Testis (tissue), 5 donors: ENCODE measurements at places on chromosomes 13 and 19. TPM values are rescaled to one million over a fixed set of nuclear protein-coding genes. Genes with fewer than 3 reads are reported as not detected.

DNA sequence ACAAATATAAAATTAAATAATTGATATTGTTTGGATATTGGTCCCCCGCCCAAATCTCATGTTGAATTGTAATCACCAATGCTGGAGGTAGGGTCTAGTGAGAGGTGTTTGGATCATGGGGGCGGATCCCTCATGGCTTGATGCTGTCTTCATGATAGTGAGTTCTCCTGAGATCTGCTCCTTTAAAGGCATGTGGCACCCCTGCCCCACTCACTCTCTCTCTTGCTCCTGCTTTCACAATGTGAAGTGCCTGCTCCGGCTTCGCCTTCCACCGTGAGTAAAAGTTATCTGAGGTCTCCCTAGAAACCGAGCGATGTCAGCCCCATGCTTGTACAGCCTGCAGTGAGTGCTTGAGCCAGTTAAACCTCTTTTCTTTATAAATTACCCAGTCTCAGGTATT lies 248.2 kb downstream of the PCDH9 start:
- H3K4me3 ChIP-seq = no peak overlapping the region
- no peaks in the 10 kb centered on the region for H3K36me3 ChIP-seq
- no peaks in the 10 kb centered on the region for H3K27me3 ChIP-seq
- H3K27ac ChIP-seq = no peak overlapping the region

DNA sequence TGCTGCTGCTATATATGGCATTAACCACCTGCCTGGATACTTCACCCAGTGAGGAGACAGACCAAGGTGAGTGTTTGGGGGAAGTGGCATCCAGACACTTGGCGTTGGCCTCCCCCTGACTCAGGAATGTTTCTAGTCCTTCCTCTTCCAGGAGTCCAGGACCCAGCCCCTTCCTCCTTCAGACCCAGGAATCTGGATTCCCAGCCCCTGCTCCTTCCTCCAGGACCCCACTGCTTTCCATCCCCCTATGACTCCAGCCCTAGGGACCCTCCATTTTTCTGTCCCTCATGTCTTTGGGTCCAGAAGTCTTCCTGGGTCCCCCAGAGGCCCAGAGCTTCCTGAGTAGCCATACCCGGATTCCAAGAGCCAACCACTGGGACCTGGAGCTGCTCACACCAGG lies 2.1 kb downstream of the PRRG2 start:
- H3K27ac ChIP-seq = no peak overlapping the region
- H3K27me3 ChIP-seq = no peaks in the 10 kb centered on the region
- no peak for DNase-seq
- no peaks in the 10 kb centered on the region for H3K36me3 ChIP-seq
- H3K4me1 ChIP-seq = peaks cover 8% of the 10 kb centered on the region

GRCh38 chr13:96229356-96229755 lies 139.4 kb downstream of the HS6ST3 start:
- H3K27me3 ChIP-seq = no peaks in the 10 kb centered on the region
- no peak overlapping the region for H3K27ac ChIP-seq
- H3K36me3 ChIP-seq = no peaks in the 10 kb centered on the region
- H3K4me3 ChIP-seq = no peak overlapping the region

DNA sequence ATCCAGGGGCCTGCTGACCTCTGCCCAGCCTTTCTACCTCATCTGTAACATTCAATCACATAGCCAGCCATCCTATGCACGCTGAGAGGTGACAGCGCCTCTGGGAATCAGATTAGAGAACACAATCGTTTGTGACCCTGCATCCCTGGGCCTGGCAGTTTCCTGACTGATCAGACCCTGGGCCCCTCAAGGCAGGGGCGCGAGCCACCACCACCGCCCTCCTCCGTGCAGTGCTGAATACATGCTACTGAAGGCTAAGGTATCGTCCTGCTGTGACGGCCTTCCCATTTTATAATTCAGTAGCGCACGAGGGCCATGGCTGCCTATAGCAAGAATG lies 1.3 kb downstream of the TMTC4 start:
- peak; percentile 29 for DNase-seq
- H3K4me3 ChIP-seq = no peak overlapping the region
- peaks cover 6% of the 10 kb centered on the region for H3K4me1 ChIP-seq
- H3K36me3 ChIP-seq = no peaks in the 10 kb centered on the region
- no peaks in the 10 kb centered on the region for H3K27me3 ChIP-seq

DNA sequence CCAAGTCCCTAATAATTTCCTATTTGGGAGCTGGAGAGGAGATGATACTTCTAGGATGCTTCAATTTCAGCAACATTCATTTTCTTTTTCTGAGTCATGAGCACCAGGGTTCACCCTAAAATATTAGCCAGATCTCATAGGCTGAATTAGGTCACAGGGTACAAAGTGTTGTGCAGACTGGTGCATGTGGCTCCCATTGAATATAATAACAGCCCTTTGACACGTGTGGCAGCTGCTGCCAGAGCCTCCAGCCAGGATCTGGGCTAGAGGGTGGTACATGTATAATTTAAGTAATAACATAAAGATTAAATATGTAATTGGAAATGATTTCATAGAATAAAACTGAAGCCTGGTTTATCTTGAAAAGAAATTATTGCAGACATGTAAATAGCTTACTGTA lies 244.9 kb downstream of the ATP8A2 start:
- H3K36me3 ChIP-seq = no peaks in the 10 kb centered on the region
- no peaks in the 10 kb centered on the region for H3K4me1 ChIP-seq
- no peak overlapping the region for H3K27ac ChIP-seq

DNA sequence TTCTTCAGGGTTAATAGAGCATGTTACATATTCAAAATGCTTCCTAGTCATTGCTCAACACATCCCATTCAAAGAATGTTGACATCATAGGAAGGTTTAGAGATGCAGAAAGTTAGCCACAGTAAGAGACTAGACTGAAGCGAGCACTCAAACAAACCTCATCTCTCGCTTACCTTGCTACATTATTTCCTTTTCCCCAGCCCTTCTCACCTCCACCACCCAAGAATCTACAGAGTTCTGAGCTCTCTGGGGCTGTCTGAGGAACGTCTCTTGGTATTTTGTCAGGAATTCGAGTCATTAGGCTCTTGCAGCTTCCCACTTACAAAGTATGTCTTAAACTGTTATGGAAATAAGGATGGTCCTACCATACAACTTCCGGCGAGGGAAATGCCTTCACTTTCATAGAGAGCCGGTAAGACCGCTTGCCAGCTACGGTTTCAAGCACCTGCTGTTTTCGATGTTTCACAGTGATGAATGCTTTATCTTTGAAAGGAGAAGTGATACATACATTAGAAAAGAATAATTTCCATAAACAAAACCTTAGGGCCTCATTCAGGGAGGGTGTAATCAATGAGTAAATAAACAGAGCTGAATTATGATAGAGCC lies 65.1 kb downstream of the FLT1 start:
- H3K36me3 ChIP-seq = no peaks in the 10 kb centered on the region
- H3K4me1 ChIP-seq = no peaks in the 10 kb centered on the region
- no peak for DNase-seq
- H3K27me3 ChIP-seq = no peaks in the 10 kb centered on the region
- no peak overlapping the region for H3K4me3 ChIP-seq
- no peak overlapping the region for H3K27ac ChIP-seq

DNA sequence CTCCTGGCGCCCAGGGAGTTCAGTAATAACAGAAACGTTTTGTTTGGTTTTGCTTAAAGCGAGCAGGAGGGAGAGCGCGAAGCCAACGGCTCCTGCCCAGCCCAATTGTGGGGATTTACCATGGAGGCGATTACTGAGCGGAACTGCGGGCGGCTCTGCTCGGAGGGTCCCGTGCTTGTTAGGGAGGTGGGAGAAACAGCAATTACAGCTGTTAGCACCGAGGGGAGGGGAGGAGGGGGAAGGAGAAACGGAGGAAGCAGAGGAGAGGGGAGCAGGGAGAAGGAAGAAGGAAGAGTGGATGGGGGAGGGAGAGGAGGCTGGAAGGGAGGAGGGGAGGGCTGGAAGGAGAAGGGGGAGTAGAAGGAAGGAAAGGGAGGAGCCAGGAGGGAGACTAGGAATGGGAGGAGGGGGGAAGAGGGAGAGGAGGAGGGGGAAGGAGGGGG lies 7.7 kb upstream of the ONECUT3 start:
- no peaks in the 10 kb centered on the region for H3K36me3 ChIP-seq
- H3K4me3 ChIP-seq = no peak overlapping the region
- no peaks in the 10 kb centered on the region for H3K27me3 ChIP-seq
- no peak for DNase-seq

ZNF626 gene
- total RNA-seq = 18.6 TPM

- H3K4me3 ChIP-seq = no peak overlapping the region
- no peaks in the 10 kb centered on the region for H3K4me1 ChIP-seq
- H3K27ac ChIP-seq = no peak overlapping the region
- H3K36me3 ChIP-seq = no peaks in the 10 kb centered on the region
- H3K27me3 ChIP-seq = no peaks in the 10 kb centered on the region
These were observed 1058.2 kb upstream of the PCDH20 start for GRCh38 chr13:62473944-62474237.
